Liver (tissue), 10 donors: ENCODE measurements at places on chromosomes 16 and 17.

GRCh38 chr17:71071837-71072236 is 902.5 kb downstream of the KCNJ2 start:
- DNase-seq = no peak

- no peak for DNase-seq
Observed at GRCh38 chr16:69323415-69323814, 7.0 kb downstream of the PDF start.

- peak; percentile 34 for DNase-seq
Observed at GRCh38 chr17:7295230-7296180, 1.1 kb upstream of the YBX2 start.

DNA sequence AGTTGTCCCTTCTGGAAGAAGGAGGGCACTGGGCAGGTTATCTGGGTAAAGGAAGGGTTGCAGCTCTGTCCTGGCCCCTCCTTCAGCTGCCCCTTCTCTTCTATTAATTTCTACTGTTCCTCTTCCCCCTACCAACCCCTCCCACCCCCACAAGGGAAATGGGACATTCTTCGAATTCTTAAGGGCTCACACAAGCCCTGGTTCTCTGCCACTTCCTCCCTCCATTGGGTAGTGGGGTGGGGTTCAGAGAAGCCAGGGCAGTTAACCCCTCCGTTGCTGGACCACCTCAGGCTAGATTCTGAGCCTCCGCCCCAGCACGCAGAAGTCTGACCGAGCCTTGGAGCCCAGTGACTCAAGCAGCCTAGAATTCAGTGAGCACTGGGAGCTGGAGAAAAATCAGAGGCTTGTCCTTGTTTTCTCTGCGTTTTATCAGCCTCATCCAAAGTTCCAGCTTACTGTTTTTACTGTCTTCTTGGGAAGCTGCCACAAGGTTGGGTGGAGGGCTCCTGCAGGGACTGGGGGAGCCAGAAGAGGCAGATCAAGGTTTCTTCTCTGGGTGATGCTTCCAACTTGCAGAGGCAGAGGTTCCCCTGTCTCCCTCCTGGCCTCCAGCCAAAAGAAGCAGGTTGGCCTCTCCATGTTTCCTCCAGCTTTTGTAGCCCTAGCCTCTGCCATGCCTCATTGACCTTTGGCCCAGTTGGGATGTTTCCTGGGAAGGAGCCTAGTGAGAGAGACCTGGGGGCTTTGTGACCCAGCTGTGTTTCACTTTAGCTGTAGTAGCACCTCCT is 10.2 kb downstream of the LASP1 start:
- DNase-seq = no peak

DNA sequence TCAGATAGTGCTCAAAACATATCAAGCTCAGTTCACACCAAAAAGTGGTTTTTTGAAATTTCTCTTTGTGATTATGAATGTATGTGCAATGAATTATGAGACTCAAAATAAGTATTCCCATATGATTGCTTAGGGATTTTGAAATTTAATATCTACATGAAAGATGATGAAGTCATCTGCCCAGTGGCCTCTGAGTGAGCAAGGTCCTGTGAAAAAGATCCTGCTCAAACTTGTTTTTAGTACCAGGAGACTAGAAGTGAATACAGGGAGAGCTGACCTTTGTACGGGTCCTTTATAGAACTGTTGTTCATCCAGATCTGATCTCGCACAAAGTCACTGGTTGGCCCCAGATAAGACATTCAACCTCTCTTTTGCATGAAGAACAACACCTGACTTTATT is 151.9 kb upstream of the MAF start:
- DNase-seq = no peak

- no peak for DNase-seq
Observed at GRCh38 chr17:62134397-62134796, 69.3 kb upstream of the MED13 start.

GRCh38 chr17:66383333-66383732 is 80.9 kb downstream of the PRKCA start:
- no peak for DNase-seq

- no peak for DNase-seq
Observed at GRCh38 chr16:30022887-30023286, at the start of gene C16orf92. C16orf92 (plus strand) TSS chr16:30023198; CDS start chr16:30023341, 143 bp downstream.

DNA sequence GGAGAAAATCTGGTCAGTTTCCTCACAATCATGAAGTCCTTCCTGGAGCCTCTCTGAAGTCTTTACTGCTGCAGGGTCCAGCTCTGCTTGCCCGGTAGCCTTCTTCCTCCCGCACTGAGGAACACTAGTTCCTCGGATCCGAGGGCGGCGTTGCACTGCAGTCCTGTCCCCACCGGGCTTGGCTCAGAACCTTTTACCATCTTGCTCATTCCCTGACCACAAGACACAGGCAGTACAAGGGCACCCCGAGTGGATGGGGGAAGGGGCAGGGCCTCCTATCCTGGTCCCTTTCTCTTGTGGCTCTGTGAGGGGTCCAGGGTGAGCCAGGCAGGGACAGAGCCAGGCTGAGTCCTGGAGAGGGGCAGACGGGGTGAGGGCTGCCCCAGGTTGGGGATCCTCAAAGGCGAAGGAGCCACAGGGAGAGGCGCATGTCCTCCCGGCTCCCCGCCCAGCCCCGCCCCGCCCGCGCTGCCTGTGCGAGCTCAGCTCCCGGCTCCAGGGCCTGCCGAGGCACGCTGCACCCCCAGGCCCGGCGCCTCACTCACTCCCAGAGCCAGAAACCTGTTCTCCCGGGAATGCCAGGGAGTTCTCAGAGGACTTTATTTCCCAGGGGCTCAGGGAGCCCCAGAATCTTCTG is 1.5 kb downstream of the FOXN1 start:
- DNase-seq = no peak

- no peak for DNase-seq
Observed at GRCh38 chr16:67669499-67670101, 3.0 kb downstream of the C16orf86 start.

- DNase-seq = no peak
Observed at GRCh38 chr17:74202938-74203337, 540 bp upstream of the RPL38 start.

GRCh38 chr17:61389670-61390478 is 9.8 kb upstream of the TBX2 start:
- peak; percentile 68 for DNase-seq

DNA sequence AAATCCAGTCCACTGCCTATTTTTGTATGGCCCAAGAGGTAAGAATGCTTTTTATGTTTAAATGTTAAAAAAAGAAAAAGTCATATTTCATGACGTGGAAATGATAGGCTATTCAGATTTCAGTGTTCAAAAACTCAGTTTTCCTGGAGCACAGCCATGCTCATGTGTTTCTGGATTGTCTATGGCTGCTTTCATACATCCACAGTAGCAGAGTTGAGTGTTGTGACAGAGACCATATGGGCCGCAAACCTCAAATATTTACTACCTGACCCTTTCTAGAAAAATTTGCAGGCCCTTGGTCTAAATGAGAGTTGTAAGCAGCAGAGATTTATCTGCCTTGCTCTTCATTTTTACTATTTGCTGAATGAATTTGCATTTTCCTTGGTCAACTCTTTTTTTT is 264.1 kb downstream of the CBLN1 start:
- no peak for DNase-seq
